ENCODE measurements at places on chromosomes 13 and 19.

GRCh38 chr13:37869506-37869755 lies 141 bp downstream of the TRPC4 start:
- DNase-seq = peak; percentile 32

DNA sequence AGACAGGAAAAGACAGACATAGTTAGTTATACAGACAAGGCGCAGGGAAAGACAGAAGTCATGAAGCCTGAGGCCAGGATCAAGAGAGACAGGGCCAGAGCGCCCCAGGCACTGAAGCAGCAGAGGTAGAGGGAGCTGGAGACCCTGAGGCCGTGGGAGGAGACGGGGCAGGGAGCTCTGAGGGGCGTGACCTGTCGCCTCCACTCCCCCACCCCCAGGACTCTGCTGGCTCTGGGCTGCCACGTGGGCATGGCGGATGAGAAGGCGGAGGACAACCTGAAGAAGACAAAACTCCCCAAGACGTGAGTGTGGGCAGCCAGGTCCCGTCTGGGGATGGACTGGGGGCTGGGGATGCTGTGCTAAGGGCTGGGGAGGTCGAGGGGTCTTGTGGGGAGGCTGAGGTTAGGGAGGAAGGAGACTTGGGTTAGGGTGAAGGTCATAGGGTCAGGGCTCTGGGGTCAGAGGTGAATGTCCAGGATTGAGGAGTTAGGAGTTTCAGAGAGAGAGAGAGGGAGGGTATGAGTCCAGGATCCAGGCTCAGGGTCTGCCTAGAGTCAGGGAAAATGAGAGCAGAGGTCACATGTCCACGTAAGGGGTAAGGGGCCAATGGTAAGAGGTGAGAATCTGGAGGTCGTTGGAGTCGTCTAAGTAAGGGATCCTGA lies 31.1 kb downstream of the RYR1 start:
- no peak for DNase-seq

GRCh38 chr19:4447327-4448146 lies 10.1 kb downstream of the UBXN6 start:
- DNase-seq = no peak

GRCh38 chr19:3178377-3178972 lies at the start of gene S1PR4:
Gene S1PR4 (plus strand): TSS chr19:3178769. CDS start chr19:3178793, 24 bp downstream.
- peak; percentile 64 for DNase-seq

DNA sequence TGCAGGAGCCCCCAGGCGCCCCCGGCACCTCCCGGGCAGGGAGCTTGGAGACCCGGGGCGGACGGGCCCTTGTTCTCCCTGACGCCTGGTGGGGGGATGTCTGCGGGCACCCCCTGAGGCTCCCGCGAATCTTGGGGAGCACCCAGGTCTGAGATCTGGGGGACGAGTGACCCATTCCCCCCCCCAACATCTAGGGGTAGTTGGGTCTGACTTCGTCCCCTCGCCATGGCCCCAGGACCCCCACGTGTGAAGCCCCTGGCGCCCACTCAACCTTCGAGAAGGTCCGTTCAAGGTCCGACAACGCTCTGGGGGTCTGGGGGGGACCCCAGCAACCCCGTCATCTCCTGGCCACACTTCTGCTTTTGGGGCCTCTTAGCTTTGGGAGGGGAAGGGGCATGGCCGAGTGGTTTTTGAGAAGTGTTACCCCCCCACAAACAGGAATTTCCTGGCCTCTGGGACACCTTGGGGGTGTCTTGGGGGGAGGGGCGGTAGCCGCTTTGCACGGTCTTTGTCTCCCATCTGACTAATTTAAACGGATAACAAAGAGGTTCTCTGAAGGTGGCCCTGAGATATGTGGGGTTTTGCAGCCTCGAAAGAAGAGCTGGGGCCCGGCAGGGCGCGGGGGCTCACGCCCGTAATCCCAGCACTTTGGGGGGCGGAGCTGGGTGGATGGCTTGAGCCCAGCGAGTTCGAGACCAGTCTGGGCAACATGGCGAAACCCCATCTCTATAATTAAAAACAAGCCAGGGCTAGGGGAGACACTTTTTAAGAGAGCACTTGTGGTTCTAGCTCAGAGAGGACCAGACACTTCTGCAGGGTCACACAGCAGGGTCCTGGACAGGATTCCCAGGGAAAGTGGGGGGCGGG lies 608 bp downstream of the CNN2 start:
- peak; percentile 50 for DNase-seq

GRCh38 chr13:40789275-40790153 lies at the start of gene SLC25A15:
Gene SLC25A15 (plus strand): TSS chr13:40789611. CDS start chr13:40793227, 3,616 bp downstream.
- peak; percentile 89 for DNase-seq

GRCh38 chr13:46486270-46486669 lies 66.7 kb upstream of the LRCH1 start:
- no peak for DNase-seq

- peak; percentile 77 for DNase-seq
Observed at GRCh38 chr19:13748169-13748828, 16.0 kb upstream of the MRI1 start.

DNA sequence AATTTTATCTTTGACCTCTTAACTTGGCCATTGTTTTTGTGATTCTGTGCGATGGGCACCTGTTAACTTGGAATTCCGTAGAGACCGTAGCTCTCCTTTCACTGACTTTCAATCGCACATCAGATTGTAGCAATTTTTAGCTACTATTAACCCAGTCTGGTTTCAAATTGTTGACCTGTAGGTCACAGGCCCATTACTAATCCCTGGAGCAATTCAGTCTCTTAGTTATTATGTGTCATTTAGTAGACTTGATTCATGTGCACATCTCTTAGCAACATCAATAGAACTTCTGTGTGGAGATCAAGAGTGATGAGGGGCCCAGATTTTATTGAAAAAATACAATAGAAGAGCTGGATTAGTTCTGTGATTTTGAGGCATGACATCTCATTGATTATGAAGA lies 549.6 kb upstream of the SLC10A2 start:
- no peak for DNase-seq

Data from erythroblast (primary cell).